Activated T-helper 9 cell treated with anti-CD3 and anti-CD28 coated beads, Interleukin-2, amount 50 U/mL, for 16 hours (primary cell): ENCODE measurements at places on chromosomes 13 and 19.

- no peak for DNase-seq
These were observed 39.0 kb downstream of the C1QTNF9 start for GRCh38 chr13:24348385-24348784.

DNA sequence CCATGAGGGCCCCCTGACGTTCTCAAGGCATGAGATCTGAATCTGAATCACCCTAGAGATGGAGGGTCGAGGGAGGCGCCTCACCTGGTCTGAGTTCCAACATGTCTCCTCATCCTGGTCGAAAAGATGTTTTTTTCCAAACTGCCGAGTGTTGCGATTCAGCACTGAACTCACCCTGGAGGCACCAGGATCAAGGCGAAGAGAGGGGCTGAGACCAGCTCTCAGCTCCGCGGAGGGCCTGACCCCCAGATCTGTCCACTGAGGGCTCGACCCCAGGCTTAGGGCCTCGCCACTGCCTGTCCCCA lies 555 bp downstream of the NR2C2AP start:
- no peak for DNase-seq

DNA sequence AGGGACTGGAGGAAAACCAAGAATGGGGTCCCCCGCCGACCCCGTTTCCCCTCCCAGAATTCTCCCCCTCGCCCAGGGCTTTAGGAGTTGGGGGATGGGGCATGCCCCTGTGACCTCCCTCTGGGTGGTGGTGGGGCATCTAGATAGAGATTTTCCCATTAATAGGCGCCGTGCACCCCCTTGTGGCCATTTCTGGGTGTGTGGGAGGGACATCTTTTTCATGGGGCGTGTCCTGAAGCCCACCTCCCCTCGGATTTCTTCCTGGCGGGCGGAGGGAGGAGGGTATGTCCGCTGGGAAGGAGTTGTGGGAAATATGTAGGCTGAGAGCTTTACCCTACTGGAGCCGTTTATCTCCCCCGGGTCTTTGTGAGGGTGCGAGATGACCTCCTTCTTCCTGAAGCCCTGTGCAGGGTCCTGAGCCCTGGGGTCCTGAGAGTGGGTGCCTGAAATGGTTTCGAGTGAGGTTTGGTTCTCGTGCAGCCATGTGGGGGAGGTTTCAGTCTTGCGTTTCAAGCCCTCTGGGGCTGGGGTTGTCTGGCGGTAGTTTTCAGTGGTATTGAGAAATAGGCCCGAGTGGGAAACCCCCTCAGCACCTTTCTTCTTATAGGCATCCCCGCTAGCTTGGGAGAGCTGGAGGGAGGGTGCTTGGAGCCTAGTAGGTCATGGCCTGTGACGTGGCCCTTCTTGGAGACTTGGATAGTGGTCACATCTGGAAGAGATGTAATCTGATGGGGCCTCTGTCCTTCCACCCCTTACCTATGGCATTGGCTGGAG lies 1.0 kb downstream of the PRMT1 start:
- DNase-seq: peak; percentile 70

DNA sequence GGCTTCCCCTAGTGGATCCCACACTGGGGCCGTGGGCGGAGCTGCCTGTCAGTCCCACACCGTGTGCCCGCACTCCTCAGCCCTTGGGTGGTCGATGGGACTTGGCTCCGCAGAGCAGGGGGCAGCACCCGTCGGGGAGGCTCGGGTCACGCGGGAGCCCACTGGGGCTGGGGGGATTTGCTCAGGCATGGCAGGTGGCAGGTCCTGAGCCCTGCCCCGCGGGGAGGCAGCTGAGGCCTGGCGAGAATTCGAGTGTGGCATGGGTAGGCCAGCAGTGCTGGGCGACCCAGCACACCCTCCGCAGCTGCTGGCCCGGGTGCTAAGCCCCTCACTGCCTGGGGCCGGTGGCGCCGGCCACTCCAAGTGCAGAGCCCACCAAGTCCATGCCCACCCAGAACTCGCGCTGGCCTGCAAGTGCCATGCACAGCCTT lies 481.7 kb upstream of the PRR20A start:
- DNase-seq: no peak

DNA sequence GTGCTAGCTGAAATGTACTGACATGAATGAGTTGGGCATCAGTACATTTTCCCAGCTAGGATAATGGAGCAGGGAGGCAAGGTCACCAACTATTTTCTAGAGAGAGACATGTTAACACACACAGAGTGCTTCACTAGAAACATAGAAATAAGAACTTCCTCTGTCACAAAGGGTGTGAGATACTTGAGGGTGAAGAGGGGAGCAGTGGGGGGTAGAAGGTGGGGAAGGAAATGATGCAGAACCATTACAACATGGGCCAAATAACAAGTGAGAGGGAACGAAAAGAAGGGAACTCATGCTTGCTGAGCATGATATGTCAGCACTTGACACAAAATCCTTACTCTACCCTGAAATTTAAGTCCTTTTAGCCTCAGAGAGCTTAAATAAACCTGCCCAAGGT lies 87.8 kb upstream of the RFC3 start:
- DNase-seq: no peak

- peak; percentile 63 for DNase-seq
These were observed at the start of gene ZNF665 for GRCh38 chr19:53192771-53193534. TSS of gene ZNF665 (minus strand) at chr19:53193358. CDS start at chr19:53182898, 10,460 bp downstream.

DNA sequence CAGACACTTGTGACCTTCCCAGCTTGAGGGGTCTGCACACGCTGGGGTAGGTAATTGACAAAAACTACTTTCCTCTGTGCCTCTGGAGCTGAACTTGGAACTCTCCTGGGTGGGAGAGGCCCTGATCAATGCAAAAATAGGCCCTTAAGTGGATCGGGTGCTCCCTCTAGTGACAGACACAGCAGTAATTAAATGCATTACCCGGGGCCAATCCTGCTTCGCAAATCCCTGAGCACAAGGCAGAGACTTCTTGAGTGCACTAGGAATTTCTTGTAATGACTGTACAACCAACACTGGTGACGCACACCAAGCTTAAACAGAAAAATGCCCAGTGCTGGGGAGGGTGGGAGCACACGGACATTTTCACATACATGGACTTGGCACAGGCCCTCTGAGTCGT lies 10.6 kb upstream of the UBE2S start:
- no peak for DNase-seq

DNA sequence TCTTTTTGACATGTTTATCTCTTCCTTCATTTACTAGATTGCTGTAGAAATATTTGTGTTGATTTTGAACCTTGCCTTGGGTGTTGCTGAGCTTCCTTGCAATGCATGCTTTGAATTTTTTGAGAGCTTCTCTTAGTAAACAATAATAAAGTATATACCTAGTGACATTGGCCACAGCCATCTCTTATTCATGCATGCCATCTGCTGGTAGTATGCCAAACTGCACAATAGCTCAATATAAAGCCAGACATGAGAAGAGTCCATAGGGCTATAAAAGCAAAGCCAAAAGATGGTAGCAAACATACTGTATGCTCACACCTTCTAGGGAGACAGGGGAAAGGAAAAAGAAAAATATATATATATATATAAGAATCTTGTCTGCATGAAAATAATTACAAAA lies 18.9 kb upstream of the ZSCAN5A start:
- no peak for DNase-seq

DNA sequence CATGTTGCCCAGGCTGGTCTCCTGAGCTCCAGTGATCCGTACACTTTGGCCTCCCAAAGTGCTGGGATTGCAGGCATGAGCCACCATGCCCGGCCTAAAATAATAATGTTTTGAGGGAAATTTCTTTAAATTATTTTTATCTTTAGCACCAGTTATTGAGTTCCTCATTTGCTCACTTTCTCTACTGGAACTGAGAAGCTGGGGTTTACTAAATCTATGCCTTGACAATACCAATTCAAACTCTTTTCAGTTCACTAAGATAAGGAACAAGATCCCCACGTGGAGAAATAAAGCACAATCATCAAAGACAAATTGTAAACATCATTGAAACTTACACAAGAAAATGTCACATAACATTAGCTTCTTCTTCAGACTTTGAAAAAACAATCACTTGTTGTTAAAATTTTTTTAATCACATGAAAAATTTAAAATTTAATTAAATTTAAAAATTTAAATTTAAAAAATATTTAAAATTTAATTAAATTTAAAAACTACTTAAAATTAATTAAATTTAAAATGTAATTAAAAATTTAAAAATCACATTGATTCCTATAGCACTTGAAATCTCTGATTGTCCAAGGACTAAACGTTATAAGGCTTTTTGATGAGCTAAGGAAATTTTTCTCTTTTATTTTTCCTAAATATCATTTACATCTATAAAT lies 25.2 kb upstream of the XPO4 start:
- no peak for DNase-seq

DNA sequence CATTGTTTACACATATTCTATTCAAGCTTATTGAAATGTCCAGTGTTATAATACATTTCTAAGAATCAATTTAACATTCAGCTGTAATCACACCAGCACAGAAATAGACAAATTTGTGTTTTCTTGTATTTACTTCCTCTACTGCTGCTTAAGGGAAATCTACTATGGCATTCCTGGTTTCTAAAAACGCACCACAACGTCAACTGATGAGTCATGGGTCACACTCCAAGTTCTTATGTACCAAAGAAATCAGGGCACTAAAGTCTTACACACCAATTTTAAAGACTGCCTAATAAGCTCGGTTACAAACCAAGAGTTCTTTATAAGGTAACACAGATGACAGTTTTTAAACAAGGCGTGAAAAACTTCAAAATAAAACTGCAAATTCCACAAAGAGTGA lies 13.2 kb downstream of the LNX2 start:
- no peak for DNase-seq

DNA sequence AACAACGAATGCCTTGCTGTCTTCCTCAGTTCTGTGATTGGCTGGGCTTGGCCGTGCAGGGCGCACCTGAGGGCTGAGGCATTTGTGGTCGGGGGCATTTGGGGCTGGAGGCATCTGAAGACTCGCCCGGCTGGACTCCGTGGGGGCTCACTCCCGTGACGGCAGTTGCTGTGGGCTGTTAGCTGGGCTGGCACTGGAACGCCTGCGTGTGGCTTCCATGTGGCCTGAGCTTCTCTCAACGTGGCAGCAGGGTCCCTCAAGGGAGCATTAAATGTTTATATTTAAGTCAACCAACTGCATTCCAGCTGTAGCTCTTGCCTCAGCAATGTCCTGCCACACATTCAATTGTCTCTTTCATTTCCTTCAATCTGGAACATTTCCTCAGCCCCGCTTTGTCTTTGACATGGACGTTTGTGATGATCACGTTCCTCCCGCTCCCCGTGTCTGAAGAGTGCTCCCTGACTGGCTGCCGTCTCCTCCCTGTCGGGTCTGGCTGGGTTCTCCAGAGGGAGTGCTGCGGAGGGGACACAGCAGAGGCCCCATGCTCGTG lies 21.0 kb downstream of the CCDC8 start:
- no peak for DNase-seq

DNA sequence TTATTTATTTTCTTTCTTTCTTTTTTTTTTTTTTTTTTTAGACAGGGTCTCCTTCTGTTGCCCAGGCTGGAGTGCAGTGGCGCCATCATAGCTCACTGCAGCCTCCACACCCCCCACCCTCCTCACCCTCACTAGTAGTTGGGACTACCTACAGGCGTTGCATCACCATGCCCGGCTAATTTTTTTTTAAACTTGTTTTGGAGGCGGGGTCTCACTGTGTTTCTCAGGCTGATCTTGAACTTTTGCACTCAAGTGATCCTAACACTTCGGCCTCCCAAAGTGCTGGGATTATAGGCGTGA lies 33.6 kb downstream of the GJA3 start:
- no peak for DNase-seq

DNA sequence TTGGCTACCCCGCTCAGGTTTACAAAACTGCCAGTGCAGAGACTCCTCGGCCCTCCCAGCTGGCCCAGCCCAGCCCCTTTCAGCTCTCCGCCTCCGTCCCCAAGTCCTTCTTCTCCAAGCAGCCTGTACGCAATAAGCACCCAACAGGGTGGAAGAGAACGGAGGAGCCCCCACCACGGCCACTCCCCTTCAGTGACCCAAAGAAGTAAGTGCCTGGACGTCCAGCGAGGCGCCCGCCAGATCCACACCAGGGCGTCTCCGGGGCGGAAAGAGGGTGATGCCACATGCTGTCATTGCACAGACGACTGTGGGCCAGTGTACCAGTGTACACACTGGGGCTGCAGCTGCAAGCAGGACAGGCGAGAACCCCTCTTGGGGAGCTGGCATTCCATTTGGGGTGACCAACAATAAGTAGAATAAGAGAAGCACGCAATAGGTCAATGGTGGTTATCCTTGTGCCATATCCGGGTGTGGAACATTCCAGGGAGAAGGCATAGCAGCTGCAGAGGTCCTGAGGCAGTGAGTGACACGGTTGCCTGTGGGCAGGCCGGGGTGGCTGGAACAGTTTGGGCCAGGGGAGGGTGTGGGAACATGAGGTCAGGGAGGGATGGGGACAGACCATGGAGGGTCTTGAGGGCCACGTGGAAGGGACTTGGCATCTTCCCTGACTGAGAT lies 41.3 kb downstream of the DPF1 start:
- DNase-seq: no peak

DNA sequence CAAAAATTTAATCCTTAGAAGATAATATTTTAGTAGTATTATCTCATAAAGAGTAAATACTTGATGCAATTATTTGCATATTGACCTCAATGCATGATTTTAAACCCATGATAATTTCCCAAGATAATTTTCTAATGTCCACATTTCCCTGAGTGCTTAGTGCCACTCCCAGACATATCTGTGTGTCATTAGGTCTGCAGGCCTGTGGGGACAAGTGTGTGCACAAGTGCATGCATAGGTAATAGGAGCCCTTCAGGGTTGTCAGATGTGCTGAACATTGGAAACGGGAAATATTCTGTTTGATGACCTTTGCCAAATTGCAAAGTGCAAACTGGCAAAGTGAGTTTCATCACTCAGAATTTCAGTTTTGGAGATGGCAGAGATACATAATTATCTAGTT lies 369.9 kb downstream of the KLF5 start:
- DNase-seq: no peak

- DNase-seq: no peak
These were observed 744.1 kb downstream of the UQCRFS1 start for GRCh38 chr19:28468701-28469459.

- DNase-seq: no peak
These were observed 4.0 kb upstream of the PCDH8 start for GRCh38 chr13:52852444-52852843.

- no peak for DNase-seq
These were observed 682.4 kb downstream of the UQCRFS1 start for GRCh38 chr19:28530406-28531035.

DNA sequence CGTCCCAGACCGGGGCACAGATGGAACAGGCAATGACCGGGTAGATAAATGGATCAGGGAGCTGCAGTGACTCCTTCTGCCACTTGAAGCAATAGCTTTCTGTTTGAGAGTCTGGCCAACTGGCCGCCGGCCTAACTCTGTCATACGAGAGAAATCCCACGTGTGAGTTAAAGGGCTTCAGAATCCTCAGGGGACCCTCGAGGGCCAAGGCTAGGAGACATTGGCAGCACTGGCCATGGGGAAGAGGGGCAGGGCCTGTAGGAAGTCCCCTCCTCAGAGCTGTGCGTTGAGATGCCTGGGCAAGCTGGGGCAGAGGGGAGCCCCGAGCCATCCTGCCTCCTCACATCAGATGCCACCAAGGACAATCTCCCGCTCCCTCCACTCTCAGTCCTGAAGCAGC lies 51.6 kb downstream of the KLF2 start:
- no peak for DNase-seq

GRCh38 chr19:3440082-3440481 lies 40.2 kb downstream of the SMIM24 start:
- peak; percentile 31 for DNase-seq
